ENCODE measurements at places on chromosomes 5 and 9. TPM values are rescaled to one million over a fixed set of nuclear protein-coding genes. Genes with fewer than 3 reads are reported as not detected.

Gene TAF11L7
- not detected for total RNA-seq

Gene MELK
- total RNA-seq, result 23.3 TPM

Gene CFAP90
- not detected for total RNA-seq

Gene FAM221B
- total RNA-seq, result not detected

Gene ZNF454
- total RNA-seq, result 1.9 TPM

Gene PPP3R2
- total RNA-seq, result not detected

Gene C5orf46
- total RNA-seq, result not detected

Gene RRAGA
- total RNA-seq, result 53.1 TPM

Gene GFRA3
- not detected for total RNA-seq

Gene SYNPO
- 6.1 TPM for total RNA-seq

Gene IGIP
- 13.0 TPM for total RNA-seq

Gene APBA1
- total RNA-seq, result 4.3 TPM

Gene ZNF483
- total RNA-seq, result 0.25 TPM

Gene IL5
- total RNA-seq, result not detected

Gene TRIM52
- 7.8 TPM for total RNA-seq

Gene TLX3
- total RNA-seq, result not detected

Gene FSTL4
- total RNA-seq, result not detected

Gene CEL
- total RNA-seq, result 0.22 TPM

Gene TMEM8B
- total RNA-seq, result 3.7 TPM

Gene SGTB
- total RNA-seq, result 22.6 TPM

Gene HAVCR1
- total RNA-seq, result not detected

Gene ARHGAP26
- 8.3 TPM for total RNA-seq

Gene PPP1R26
- total RNA-seq, result 13.4 TPM

Gene CENPK
- 17.2 TPM for total RNA-seq

Gene GFI1B
- total RNA-seq, result not detected

Gene ABO
- total RNA-seq, result not detected

Gene GLDC
- 0.11 TPM for total RNA-seq

Gene ADAMTSL1
- total RNA-seq, result 255 TPM

Gene SLC25A46
- total RNA-seq, result 76.2 TPM

Gene SHC3
- 0.63 TPM for total RNA-seq

Gene SOHLH1
- not detected for total RNA-seq

Gene RNF208
- total RNA-seq, result not detected

Gene RNF183
- not detected for total RNA-seq

Gene CTXN3
- not detected for total RNA-seq

Gene PCDHB9
- total RNA-seq, result 2.5 TPM

Gene SPATA9
- total RNA-seq, result not detected

Gene UNC13B
- 11.9 TPM for total RNA-seq

Gene IL3
- total RNA-seq, result not detected

Gene TRIP13
- 19.5 TPM for total RNA-seq

Gene UGT3A1
- total RNA-seq, result not detected

Gene PRR7
- total RNA-seq, result 24.8 TPM

Gene MEF2C
- total RNA-seq, result 3.4 TPM

Gene BTNL3
- total RNA-seq, result not detected

Gene HAVCR2
- not detected for total RNA-seq

Gene TIMD4
- not detected for total RNA-seq

Gene MAMDC2
- not detected for total RNA-seq

Gene FBP2
- not detected for total RNA-seq

Gene AK8
- 1.0 TPM for total RNA-seq

Gene MUSK
- not detected for total RNA-seq

Gene CDKN2A
- total RNA-seq, result 18.1 TPM

Gene FOXD4L4
- not detected for total RNA-seq

Data from GM23248 (cell line).